ENCODE measurements at places on chromosomes 16 and 17.

- DNase-seq: no peak
Measured at GRCh38 chr17:63305857-63306256, 140.2 kb downstream of the CYB561 start.

DNA sequence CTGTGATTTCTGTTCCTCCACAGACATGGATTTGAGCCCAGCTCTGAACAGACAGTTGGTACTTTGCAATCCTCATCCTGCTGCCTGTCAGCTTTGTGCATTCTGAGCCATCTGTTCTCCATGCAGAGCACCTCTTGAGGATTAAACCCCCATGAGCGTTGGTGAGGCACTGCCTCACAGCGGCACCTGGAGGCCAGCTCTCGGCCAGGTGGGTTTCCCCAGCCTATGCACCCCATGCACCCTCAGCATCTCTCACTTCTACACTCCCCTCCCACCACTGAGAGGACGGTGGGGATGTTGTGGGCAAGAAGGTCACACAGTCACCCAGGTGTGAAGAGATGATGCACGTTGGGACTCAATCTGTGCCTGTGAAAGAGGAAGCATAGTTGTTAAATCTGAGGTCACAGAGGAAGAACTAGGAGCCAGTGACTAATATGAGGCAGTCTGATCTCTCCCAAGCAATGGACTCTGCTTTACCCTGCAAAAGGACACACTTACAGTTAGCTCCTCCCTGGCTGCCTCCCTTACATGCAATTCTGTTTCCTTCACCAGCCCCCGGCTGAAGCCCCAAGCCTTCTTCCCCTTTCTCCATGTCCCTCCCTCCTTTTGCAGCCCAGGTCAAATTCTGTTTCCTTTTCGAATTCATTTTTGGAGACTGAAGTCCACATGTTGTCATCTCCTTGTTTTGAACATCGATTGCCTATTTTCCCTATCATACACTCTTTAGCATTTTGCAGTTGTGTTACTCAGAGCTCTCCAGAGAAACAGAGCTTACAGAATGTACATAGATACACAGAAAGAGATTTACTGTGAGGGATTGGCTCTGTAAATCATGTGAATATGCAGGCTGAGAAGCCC lies 58.5 kb downstream of the HS3ST3B1 start:
- DNase-seq: no peak

GRCh38 chr16:85856585-85856984 lies 42.4 kb upstream of the IRF8 start:
- DNase-seq: no peak

DNA sequence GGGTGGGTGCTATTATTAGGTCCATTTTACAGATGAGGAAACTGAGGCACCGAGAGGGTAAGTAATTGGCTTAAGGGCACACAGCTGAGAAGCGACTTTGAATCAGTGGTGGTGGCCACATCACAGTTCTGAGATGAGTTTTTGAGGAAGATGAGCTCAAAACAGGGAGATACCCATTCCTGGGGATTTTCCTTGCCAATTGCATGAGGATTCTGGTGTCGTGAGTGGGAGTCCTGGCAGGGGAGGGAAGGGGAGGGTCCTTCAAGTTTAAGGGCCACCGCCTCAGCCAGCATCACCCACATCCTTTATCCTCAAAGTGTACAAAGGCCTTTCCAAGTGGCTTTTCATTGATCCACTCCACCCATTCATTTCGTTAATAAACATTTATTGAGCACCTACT lies 45.3 kb downstream of the IL21R start:
- DNase-seq: no peak

GRCh38 chr17:82890339-82890730 lies 50.5 kb upstream of the ZNF750 start:
- no peak for DNase-seq

All from M059J (cell line).